ENCODE measurements at places on chromosomes 7 and 10.
A peak's percentile ranks its signal among the peaks of the same experiment; 100 is the strongest.

GRCh38 chr7:3955751-3956696 lies 655.0 kb downstream of the SDK1 start:
- DNase-seq: peak; percentile 33

DNA sequence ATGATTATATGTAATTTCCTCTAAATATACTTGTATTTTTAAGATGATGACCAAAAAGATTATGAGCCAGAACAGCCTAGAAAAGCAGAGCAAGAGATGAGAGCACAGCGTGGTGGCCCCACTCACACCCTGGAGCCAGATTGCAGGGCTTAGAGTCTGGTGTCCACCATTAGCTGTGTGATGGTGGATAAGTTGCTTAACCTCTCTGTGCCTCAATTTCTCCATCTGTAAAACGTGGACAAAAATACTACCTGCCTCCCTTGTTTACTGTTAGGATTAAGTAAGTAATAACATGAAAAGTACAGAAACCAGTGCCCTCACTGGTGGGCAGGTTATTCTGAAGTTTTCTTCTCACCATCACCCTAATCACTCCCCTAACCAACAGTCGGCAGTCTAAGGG lies 212.3 kb downstream of the COBL start:
- DNase-seq: no peak

- DNase-seq: no peak
Observed at GRCh38 chr7:99557940-99558305, 519 bp upstream of the ZNF655 start.

DNA sequence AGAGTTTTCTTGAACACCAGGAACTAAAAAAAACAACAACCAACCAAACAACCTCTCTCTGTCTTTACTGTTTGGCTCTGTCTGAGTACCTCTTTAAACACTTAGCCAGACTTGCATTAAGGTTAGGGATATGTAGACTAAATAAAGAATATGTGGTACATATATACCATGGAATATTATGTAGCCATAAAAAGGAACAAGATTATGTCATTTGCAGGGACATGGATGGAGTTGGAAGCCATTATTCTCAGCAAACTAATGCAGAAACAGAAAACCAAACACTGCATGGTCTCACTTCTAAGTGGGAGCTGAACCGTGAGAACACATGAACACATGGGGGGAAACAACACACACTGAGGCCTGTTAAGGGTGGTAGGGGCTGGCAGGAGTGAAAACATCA lies 116.0 kb upstream of the ANTXRL start:
- no peak for DNase-seq

- DNase-seq: peak; percentile 62
Observed at GRCh38 chr7:98831641-98832221, 38.1 kb downstream of the TMEM130 start.

GRCh38 chr10:76126607-76127527 lies 695.4 kb downstream of the LRMDA start:
- no peak for DNase-seq

- peak; percentile 74 for DNase-seq
Observed at GRCh38 chr7:28062197-28062991, 118.2 kb downstream of the JAZF1 start.

DNA sequence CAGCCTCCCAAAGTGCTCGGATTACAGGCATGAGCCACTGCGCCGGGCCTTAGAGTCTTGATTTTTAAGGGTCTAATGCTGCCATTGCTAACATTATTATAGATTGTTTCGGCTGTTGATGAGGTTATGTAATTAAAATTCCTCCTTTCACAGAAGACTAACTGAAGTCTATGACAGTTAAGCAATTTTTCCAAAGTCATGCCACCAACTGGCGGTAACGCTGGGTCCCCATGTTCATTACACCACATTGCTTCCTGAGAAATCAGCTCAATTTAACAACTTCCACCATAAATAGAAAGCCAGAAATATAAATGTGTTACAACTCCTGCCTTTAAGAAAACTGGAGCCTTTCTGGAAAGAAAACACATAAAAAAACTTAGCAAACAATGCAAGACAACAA lies 3.5 kb downstream of the ERLIN1 start:
- DNase-seq: no peak

DNA sequence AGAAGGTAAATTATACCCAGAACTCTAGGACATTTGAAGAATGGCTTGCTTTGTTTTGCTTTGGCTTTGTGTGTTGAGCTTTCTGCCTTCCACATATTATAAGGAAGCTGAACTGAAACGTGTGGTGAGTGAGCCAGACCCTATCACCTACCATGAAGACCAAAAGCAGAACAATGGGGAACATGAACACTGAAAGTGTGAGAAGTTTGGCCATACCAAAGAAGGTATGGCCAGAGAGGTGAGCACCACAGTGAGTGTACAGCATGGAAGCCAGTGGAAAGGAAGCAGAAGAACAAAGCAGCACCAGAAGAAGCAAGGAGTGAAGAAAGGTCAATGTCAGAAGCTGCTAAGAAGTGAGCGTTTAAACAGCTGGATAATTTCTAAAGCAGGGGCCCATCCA lies 59.7 kb upstream of the CCDC71L start:
- DNase-seq: no peak

- DNase-seq: peak; percentile 57
Observed at GRCh38 chr7:24572393-24572996, 757 bp upstream of the PALS2 start.

DNA sequence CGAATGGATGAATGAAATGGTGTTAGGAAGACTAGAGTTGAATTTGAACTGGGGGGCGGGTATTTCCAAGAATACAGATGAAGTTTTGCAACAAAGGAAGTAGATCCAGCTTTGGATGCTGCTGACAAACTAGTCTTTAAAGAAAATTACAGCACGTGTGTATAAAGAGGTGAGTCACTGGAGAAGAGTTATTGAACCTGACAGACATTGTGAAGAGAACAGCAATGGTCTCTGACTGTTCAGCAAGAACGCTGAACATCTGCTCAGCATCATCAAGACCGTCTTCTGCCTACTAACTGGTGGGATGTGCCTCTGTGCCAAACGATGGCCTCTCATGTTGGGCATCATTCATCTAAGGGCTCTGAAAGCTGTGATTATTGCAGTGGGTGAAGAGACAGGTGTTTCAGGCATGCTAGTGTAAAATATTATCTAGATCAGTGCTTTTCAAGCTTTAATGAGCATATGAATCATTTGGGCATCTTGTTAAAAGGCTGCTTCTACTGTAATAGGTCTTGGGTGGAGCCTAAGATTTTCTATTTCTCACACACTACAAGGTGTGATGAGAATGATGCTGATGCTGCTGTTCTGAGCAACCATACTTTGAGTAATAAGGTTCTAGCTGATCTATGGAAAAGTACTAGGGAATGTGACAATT lies 291.3 kb downstream of the PTEN start:
- no peak for DNase-seq

GRCh38 chr7:7228967-7229366 lies 46.6 kb downstream of the C1GALT1 start:
- DNase-seq: no peak

DNA sequence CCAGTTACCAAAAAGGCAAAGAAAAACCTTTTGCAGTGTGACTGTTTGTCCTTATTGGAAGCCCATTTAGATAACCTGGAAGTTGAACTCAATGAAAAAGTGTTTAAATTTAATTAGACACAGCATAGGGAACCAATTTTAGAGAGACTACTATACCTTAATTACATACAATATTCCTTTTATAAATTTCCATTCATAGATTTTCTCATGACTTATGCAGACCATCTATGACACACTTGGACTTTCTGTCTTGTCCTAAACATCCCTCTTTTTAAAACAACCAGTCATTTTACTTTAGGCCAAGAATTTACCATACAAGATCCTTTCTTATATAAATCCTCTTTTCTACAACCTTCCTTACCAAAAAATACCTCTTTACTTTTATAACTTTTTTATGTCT lies 61.6 kb downstream of the MTURN start:
- DNase-seq: no peak

DNA sequence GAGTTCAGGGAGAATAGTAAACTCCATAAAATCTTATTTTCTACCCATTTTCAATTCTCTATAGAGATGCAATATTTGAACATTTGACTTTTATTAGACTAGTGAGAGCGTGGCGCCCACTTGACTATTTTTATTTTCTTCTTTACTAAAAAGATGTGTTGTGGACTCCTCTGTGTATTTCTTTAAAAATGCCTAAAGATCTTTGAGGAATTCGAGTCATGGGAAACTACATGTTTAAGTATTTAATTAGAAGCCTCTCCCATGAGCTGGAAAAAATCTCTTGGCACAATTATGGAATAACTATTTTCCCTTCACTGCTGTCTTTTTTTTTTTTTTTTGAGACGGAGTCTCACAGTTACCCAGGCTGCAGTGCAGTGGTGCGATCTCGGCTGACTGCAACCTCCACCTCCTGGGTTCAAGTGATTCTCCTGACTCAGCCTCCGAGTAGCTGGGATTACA lies 124.2 kb downstream of the ARHGAP12 start:
- DNase-seq: no peak
